ENCODE measurements at places on chromosomes 1 and 21. TPM values are rescaled to one million over a fixed set of nuclear protein-coding genes. Genes with fewer than 3 reads are reported as not detected.
A peak's percentile ranks its signal among the peaks of the same experiment; 100 is the strongest.

- DNase-seq = peak; percentile 73
Measured at GRCh38 chr1:172699111-172699510, 40.2 kb downstream of the FASLG start.

- peak; percentile 42 for DNase-seq
Measured at GRCh38 chr1:180947901-180948640, 35.4 kb downstream of the KIAA1614 start.

- DNase-seq = no peak
Measured at GRCh38 chr1:201565024-201565730, 26.2 kb downstream of the NAV1 start.

DNA sequence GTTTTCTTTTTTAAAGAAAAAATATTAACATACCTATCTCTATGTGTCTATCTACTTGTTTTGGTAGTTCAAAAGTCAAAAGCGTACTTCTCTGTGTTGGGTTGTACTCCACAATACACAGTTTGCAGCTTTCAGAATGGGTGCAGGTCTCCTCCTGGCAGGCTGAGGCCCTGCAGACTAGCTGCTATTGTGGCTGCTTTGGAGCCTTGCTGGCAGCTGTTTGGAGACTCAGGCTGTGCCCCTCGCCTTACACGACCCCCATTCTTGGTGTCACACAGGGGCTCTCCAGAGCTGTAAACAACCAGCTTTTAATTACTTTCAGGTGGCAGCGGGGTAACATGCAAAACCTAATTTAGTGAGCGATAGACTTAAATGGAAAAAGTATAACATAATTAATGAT is 160.4 kb downstream of the DSCAM start:
- no peak for DNase-seq

- DNase-seq = peak; percentile 88
Measured at GRCh38 chr1:64161357-64161941, 42.0 kb upstream of the UBE2U start.

GRCh38 chr1:44672254-44672955 is 1.9 kb downstream of the TMEM53 start:
- peak; percentile 91 for DNase-seq

- DNase-seq = no peak
Measured at GRCh38 chr1:150182247-150182646, 32.5 kb downstream of the PLEKHO1 start.

DNA sequence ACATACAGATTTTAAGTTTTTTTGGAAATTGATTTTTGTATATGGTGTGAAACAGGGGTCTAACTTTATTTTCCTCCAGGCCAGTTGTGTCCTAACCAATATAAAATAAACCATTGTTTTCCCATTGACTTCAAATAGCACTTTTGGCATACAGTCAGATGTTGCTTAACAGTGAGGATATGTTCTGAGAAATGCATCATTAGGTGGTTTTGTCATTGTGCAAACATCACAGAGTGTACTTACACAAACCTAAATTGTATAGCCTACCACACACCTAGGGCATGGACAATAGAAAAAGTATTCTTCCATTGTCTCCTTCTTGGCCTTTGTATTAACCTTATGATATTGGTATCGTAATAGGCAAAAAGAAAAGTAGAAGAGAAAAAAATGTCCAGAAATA is 37.4 kb upstream of the DISP1 start:
- peak; percentile 82 for DNase-seq

- DNase-seq = peak; percentile 11
Measured at GRCh38 chr1:170436928-170437327, 95.0 kb upstream of the GORAB start.

- DNase-seq = no peak
Measured at GRCh38 chr1:201054091-201054543, 30.6 kb upstream of the KIF21B start.

- no peak for DNase-seq
Measured at GRCh38 chr1:22296701-22297591, 154.0 kb upstream of the WNT4 start.

DNA sequence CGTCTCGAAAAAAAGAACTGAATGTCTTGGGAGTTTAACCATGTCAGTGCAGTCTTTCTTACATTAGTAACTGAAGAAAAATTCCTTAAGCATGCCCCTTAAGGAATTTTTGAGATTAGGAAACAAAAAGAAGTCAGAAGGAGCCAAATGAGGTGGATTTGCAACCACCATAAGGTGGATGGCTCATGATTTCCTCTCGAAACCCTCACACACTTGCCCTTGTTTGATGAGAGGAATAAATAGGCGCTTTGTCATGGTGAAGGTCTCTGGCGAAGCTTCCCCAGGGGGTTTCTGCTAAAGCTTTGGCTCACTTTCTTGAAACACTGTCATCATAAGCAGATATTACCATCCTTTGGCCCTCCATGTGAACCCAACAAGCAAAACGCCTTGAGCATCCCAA is 68.2 kb downstream of the POFUT2 start:
- DNase-seq = no peak

DNA sequence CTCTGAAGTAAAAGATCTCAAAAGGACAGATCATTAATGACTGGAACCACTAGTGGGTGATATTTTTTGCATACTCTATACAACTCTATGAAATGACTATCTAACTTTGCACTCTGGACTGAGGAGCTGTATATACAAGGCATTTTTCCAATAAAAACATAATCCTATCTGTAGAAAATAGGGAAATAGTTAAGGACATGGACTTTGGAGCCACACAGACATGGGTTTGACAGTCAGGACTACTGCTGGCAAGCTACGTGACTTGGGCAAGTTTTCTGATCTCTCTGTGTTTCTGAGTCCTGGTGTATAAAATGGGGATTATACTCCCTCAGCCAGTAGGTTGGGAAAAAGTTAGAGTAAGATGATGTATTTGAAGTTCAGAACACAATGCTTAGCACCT is 20.9 kb upstream of the HSD3B2 start:
- no peak for DNase-seq

GRCh38 chr1:5993556-5994491 is 1.6 kb upstream of the NPHP4 start:
- DNase-seq = no peak

Gene ARTN
- polyA plus RNA-seq = 0.06 TPM

Gene SLC19A2
- polyA plus RNA-seq = 5.2 TPM

Gene C1orf210
- not detected for polyA plus RNA-seq

Gene FAM151A
- polyA plus RNA-seq = not detected

Gene FCN3
- not detected for polyA plus RNA-seq

Gene TMEM81
- polyA plus RNA-seq = 2.1 TPM
